Cortex of kidney (tissue), 1 donor: ENCODE measurements at places on chromosomes 11 and 22.

- DNase-seq = no peak
Measured at GRCh38 chr11:27701355-27702105, 1.3 kb upstream of the BDNF start.

- DNase-seq = no peak
Measured at GRCh38 chr22:27745154-27745553, 56.4 kb downstream of the MN1 start.

GRCh38 chr11:44854086-44854485 is 96.6 kb downstream of the TP53I11 start:
- DNase-seq = no peak

- no peak for DNase-seq
Measured at GRCh38 chr11:130510407-130511006, 62.1 kb downstream of the ADAMTS15 start.

- no peak for DNase-seq
Measured at GRCh38 chr22:47094861-47095330, 332.4 kb downstream of the TBC1D22A start.

GRCh38 chr22:22798716-22799115 is 88.9 kb upstream of the IGLL5 start:
- DNase-seq = no peak

GRCh38 chr11:131064373-131064991 is 148.2 kb upstream of the SNX19 start:
- DNase-seq = no peak

DNA sequence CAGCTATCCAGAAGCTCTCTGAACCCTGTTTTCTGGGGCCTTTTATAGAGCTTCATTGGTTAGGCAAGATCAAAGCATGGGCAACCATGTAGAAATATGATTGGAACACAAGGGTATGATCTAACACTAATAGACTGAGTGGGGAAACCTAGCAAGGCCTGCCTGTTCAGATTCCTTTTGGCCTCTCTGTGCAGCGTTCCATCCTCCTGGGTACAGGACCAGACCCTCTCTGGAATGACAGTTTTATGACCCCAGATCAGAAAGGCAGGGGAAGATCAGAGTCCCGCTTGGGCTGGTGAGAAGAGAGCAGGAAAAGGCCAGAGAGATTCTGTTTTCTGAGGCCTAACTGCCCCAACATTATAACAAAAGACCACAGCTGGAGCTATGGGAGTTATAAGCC is 36.7 kb upstream of the VWA5A start:
- no peak for DNase-seq

GRCh38 chr11:37394236-37394870 is 796.3 kb upstream of the RAG2 start:
- DNase-seq = no peak

DNA sequence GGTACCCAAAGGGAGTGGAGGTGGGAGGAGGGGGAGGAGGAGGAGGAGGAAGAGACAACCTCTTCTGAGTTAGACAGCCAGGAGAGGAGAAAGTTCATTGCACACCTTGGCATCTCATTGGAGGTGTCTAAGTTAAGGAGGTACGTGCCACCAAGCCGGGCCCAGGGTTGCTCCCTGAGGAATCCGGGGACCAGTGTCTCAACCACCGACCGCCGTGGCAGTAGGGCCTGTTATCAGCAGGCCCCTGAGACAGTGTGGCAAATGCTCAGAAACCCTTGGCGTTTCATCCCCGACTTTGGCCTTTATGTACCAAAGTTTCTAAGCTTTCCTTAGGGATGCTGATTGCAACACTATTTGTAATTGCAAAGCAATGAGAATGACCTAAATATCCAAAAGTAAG is 95.0 kb upstream of the NNMT start:
- DNase-seq = no peak

DNA sequence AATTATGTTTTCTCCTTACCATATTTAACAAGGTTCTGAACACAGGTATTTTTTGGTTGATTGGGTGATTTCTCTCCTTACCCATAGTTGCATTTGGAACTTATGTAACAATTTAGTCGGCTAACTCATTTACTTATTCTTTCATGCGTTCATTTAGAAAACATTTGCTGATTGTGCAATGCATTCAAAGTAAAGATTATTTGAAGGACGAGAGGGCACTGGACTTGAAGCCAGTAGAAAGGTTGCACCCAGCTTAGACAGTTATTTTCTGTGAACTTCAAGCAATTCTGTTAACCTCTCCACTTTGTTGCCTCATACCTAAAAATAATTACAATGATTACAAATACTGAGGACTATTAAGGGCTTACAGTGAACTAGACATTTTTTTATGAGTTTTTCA is 769.6 kb downstream of the LRRC4C start:
- DNase-seq = no peak

GRCh38 chr22:23523713-23524112 is 56.4 kb downstream of the IGLL1 start:
- DNase-seq = no peak
